ENCODE measurements at places on chromosomes 5 and 9.

GRCh38 chr9:120383999-120384924 is 195.7 kb downstream of the CDK5RAP2 start:
- DNase-seq = no peak

- DNase-seq = no peak
These were observed 5.2 kb downstream of the HAPLN1 start for GRCh38 chr5:83715236-83716065.

DNA sequence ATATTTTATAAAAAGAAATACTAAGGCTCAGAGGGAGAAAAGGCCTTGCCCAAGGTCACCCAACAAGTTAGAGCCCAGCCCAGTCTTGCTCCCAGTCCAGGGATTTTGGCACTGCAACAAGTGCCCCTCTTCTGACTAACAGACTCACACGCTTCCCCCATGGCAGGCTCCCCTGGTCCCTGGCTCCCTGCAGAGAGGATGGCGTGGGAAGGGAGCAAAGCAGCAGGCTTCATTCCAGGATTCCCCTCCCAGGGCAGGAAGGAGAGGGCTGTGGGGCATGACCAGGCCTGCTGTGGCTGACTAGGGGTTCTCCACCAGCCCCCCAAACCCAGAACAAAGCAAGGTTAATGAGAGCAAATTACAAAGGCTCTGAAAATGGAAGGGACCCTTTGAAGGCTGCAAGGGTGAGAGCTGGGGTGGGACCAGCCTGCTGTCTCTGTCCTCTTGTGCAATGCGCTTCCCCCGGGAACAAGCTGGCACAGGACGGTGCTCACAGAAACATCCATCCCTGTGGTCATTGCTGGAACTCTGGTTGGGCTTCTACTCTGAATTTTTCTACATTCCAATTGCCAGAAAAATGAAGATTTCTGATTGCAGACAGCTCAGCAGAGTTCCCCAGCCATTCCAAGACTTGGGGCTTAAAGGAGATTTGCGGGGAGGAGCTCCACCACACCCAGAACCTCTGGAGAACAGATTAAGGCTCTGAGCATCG is 37.1 kb upstream of the FAT2 start:
- no peak for DNase-seq

GRCh38 chr9:34127035-34127948 is 794 bp upstream of the DCAF12 start:
- DNase-seq = no peak

- no peak for DNase-seq
These were observed 29.5 kb downstream of the ANKH start for GRCh38 chr5:14842117-14842516.

DNA sequence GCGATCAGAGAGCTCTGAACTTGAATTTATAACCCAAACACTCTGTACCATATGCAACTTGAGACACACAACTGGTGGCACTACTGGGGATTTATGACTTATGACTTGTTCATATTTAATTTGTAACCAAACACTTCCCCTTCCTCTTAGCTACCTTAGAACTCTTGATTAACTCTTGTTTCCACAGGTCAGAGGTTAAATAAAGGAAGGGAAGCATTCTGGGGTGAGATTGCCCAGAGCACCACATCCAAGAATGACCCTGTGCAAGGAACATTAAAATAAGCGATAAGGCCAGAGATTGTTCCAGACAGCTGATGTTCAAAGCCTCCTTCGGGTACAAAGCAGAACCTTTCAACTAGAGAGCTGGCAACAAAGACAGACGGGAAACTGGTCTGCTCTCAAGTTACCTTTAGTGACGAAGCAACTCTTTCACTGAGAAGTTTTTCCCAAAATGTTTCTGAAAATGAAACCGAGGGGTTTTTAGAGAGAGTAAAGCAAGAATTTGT is 242.6 kb downstream of the DENND1A start:
- no peak for DNase-seq

GRCh38 chr9:69141851-69142250 is 32.2 kb upstream of the TJP2 start:
- DNase-seq = no peak

DNA sequence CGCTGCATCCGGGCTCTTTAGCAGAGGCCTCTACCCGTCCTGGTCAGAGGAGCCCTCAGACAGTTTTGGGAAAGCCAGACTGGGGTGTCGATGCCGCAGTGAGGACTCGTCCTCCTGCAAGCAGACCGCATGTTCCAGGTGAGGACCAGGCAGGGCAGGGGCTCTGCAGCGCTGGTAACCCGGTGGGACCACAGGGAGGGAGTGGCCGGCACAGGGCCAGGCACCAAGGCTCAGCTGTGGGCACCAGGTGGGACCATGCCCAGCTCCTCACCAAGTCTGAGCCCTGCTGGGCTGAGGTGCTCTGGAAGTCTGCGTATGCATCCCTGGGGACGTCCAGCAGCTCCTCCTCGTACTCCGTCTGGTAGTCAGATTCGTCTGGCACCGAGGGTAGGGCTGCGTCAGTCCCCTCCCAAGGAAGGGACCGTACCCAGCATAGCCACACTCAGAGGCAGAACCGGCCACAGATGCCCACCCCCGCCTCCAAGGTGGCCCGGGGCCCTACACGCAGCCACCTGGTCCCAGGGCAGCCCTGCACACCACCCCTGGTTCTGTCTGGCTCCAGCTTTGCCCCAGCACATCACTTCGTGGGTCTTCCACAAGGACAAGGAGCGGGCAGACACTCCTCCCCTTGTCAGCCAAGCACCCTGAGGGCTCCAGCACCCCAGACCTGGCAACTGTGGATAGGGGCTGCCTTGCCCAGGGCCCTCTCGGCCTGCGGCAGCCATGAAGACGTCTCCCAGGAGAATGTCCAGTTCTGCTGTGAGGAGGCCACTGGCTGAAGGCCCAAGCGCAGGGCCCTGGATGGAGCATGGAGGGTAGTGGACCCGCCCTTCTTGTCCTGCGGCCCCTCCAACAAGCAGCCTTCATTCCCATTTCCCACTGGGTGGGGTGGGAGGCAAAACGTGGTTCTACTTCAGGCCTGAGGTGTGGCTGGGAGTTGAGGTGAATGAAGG is 1.5 kb upstream of the NSMF start:
- no peak for DNase-seq

DNA sequence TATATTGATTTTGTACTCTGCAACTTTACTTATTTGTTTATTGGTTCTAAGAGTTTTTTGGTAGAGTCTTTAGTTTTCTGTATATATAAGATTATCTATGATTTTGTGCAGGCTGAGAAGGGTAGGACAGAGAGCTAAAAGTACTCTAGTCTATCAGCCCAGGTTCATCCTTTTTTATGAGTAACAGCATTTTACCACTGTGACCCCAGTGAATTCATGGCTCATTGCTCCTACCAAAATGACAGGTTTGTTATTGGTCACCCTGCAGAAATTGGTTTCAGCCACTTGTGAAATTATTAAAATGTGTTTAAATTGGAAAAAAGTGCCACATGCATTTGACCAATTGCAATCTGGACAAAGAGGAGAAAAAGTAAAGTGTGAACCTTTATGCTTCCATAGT is 421.4 kb upstream of the DAB2 start:
- no peak for DNase-seq

GRCh38 chr9:127603226-127603625 is 8.9 kb upstream of the STXBP1 start:
- no peak for DNase-seq

GRCh38 chr5:55308254-55308836 is 556 bp downstream of the MTREX start:
- DNase-seq = no peak

- no peak for DNase-seq
These were observed 42.0 kb upstream of the UNC5A start for GRCh38 chr5:176768174-176768970.

DNA sequence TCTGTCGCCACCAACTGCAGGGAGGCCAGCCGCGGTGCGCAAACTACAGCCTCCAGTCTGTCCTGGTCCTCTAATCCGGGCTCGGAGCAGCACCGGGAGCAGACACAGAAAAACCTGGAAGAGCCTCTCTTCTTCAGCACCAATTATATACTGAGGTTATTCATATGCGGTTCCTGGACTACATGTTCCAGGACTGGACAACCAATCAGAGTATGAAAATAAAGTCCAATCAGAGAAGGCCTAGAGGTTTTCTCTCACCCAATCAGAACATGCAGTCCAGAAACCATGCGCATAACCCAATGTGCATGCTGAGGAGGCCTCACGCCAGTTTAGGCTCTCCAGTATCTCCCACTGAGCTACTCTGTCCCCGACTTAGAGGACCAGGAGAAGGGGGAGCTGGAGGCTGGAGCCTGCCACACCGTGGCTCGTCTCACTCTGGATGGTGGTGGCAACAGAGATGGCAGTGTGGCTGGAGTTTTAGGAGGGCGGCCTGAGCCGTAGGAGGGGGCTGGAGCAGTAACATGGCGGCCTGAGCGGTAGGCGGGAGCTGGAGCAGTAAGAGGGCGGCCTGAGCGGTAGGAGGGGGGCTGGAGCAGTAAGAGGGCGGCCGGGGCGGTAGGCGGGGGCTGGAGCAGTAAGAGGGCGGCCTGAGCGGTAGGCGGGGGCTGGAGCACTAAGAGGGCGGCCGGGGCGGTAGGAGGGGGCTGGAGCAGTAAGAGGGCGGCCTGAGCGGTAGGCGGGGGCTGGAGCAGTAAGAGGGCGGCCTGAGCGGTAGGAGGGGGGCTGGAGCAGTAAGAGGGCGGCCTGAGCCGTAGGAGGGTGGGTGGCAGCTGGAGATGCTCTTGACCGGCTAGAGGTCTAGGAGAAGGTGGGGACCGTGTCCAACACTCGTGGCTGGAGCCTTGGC is 20.4 kb upstream of the TRIM52 start:
- no peak for DNase-seq

GRCh38 chr9:124258607-124259157 is 933 bp downstream of the NEK6 start:
- no peak for DNase-seq

GRCh38 chr9:4979239-4979638 is 5.8 kb upstream of the JAK2 start:
- no peak for DNase-seq

- DNase-seq = no peak
These were observed 210.9 kb downstream of the ESM1 start for GRCh38 chr5:54774281-54775170.

DNA sequence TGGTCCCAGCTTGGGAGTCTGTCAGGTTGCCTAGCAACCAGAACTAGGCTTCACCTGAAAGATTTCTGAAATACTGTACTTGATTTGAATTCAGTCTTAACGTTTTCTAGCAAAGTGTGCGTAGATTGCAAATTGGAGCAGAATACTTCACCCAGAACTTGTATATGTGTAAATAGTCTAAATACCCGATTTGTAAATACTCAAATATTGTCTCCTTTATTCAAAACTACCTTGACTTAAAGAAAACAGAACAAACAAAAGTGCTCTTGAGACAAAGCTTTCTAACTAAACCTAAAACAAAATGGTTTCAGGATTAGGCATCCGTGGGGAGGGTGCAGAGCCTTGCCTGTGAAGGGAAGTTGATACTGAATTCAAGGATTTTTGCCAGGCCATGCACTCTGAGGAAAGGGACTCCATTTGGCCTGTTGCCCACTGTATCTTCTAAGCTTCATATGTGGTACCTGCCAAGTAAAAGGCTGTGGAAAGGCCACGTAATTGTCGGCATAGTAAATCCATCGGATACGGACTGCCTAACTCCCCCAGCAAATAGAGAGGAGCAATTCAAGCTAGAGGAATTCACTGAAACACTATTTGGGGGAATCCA is 744 bp upstream of the HMGCS1 start:
- no peak for DNase-seq

DNA sequence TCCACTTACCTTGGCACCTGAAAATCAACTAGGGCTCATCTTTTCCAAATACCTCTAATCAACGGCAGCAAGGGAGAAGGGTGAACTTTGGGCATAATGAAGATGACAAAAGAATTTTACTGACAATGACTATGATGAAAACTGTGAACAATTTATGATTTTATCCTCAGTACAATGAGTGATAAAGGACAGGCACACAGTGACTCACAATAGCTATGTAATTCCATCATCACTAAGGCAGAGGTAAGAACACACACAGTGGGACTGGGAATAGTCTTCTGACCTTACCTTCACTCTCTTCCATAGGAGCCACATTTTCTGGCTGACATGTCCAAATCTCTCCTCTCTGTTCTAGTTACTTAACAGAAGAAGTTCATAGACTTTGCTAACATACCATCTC is 26.1 kb upstream of the KCNV2 start:
- DNase-seq = no peak

DNA sequence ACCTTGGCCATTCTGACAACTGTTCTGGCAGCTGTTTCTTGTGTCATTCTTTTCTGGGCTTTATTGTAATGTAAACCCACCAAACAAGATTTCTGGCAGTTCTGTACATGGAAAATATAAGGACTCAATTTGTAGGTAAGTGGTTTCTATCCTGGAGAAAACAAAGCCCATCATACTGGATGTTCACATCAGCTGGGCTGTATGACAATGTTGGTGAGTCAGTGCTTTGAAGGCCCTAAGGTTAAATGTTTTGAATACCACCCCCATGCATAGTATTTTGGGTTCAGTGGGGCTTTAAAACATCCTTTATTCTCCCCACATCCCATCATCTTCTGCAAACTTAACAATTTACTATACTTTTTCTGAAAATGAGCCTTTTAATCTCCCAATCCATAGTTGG is 52.5 kb downstream of the SH3GL2 start:
- DNase-seq = no peak

- DNase-seq = no peak
These were observed 20.9 kb downstream of the NDUFA8 start for GRCh38 chr9:122138560-122139268.

DNA sequence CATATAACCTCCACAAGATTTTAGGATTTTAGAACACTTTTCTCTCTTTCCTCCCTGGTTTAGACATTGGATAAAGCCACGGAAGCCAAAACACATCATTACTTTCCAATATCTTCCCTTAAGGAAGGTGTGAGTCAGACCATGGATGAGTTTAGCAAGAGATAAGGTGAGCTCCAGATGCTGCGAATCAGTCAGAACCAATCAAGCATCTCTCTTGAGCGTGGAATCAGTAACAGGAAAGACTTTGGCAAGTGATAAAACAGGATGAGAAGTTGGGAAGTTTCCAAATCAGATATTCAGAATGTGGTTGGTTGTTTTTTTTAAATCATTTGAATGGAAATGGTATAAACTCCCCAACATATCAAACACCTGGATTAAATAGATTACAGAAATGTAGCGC is 397.8 kb downstream of the EFNA5 start:
- no peak for DNase-seq

- no peak for DNase-seq
These were observed 186.8 kb downstream of the ZNF462 start for GRCh38 chr9:107049803-107050184.

GRCh38 chr9:137148661-137149060 is 9.7 kb downstream of the GRIN1 start:
- DNase-seq = no peak

DNA sequence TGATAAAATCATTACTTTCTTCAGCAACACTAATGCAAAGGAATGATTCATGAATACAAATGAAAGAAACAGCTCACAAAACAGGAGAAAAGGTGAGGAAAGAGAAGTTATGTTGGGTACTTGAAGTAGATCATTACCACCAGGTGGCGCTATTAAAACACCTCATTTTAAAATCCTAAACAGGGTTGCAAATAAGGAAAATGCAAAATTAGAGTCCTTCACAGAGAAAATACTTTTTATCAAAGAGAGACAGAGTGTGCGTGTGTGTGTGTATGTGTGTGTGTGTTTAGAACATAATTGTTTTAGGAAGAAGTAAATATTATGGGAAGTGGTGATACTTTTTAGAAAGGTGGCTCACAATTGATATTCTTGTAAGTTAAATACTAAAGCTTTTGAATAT is 49.5 kb upstream of the CD180 start:
- DNase-seq = no peak

- no peak for DNase-seq
These were observed 35.1 kb downstream of the TTLL11 start for GRCh38 chr9:122058051-122058450.

- no peak for DNase-seq
These were observed 447.8 kb downstream of the PDE4D start for GRCh38 chr5:59445741-59446140.

All from stimulated activated CD8-positive, alpha-beta memory T cell treated with anti-CD3 and anti-CD28 coated beads, Interleukin-4, amount 100 ng/mL, for 24 hours (primary cell).